AG20443 (cell line): ENCODE measurements at places on chromosomes 4 and X.

DNA sequence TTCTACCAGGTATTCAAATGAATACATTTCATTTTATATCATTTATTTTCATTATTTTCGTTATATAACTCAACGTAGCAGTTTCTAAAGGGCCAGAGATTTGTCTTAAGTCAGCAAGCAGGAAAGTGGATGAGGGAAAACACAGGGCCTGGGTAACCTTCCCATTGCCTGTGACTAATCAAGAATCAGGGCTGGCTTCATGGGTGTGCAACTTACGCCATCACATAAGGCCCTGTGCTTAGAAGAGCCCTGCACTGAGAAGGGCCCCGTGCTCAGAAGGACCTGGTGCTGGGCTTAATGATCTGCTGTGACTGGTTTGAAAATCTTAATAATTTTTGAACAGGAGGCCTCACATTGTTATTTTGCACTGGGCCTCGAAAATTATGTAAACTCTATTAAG, 65.4 kb upstream of the FAM9C start:
- DNase-seq, result no peak

GRCh38 chr4:82865592-82865991, 25.4 kb downstream of the SEC31A start:
- DNase-seq, result peak; percentile 67

GRCh38 chrX:142036116-142036515, 132.4 kb downstream of the MAGEC1 start:
- DNase-seq, result no peak

DNA sequence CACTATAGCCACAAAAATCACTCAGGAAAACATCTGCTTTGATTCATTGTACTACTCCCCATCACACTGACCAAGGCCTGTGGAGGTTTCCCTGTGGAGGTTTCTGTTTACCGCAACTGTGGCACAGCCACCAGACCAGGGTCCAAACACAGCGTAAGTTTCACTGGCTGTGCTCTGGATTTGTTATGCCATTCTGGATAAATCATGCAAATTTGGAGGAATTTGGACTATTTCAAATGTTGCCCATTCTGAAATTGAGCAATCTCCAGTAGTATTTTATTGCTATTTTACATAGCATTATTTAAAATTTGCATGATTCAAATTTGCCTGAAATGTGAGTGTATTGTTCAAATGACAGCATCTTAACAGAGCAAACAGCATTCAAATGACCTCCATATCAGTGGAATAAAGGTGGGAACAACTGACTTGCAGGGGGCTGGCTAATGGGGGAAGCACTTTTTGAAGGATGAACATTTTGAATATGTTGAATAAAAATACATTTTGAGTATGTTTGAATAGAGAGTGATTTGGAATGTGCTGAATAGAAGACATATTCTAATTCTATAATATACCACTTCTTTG, 66.1 kb upstream of the ACSL1 start:
- DNase-seq, result no peak

DNA sequence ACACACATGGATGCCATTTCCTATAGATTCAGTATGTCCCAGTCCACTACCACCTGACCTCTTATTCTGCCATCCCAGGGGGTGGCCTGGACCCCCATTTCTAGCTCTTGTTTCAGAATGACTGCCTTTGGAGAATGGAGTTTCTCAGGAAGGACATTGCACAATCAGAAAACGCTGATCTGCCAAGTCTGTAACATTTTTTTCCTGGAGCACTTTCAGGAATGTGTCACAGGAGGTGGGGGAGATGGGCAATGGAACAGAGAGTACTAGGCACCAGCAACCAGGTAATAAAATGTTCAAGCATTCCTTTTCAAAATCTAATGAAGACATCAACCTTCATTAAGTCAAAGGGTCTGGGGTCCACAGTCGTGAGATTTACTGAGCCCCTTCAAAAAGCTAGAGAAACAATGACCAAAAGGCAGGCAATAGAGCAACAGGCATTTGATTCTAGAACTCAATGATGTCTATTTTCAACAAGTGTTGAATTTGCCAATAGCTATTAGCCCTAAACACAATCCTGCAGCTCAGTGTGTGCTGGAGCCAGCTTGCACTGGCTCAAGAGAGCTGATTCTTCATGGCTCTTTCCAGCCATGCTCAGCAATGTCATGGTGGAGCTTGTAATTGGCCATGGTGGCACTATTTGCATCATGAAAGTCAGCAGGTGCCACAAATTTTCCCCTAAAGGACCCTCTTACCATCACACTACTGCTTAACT, 87.1 kb downstream of the KDR start:
- peak; percentile 38 for DNase-seq

GRCh38 chrX:16484338-16484737, 165.6 kb upstream of the S100G start:
- DNase-seq, result peak; percentile 68

DNA sequence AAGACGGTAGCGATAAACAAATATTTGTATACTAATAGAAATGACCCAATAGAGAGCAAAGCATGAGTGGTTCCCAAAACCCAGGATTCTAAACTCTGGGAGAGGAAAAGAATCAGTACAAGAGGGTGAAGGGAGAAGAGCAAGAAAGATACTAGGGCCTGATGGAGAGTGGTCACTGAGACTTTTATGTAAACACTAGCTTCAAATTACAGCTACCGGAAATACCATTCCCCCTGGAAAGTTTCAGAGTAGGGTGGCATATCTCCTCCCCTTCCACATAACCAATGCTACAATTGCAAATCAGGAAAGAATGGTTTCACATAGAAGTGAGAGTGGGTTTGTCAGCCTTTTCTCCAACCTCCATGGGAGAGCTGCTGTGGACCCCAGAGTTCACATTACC, 77.1 kb downstream of the EIF4E start:
- DNase-seq, result no peak

DNA sequence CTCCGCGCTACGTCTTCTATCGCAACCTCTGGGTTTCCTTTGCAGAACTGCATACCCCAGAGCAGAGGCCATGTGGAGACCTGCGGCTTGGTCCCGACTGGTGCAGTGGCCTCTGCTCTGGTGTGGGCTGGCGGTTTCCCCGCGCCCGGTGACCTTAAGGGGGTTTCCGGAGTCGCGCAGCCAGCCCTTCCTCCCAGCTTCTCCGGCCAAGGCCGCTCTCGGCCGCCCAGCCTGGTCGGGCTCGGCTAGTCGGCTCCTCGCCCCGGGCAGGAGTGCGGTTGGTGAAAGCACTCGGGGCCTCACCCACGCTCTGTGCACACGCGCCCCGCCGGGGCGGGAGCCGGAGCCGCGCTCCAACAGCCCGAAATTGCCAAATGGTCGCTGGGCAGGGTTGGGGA, 84.9 kb downstream of the BCOR start:
- peak; percentile 56 for DNase-seq

- DNase-seq, result no peak
Measured at GRCh38 chrX:16873106-16873505, 2.9 kb upstream of the RBBP7 start.

DNA sequence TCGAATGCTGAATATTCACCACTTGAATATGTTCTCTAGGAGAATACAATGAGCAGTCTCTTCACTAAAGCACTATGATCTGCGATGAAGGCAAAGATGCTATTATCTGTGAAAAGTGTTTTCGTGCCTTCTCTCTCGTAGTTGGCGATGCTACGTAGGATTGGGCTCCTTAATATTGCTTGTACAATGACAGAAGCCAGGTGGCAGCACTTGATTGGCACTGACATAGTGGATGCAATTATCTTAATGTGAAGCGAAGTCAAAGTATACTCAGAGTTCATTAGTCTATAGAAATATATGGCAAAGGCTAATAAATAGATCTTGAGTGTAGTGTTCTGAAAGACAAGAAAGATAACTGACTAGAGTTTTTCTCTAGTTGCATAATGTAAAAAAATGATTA, 1135.7 kb upstream of the AGA start:
- DNase-seq, result no peak

- peak; percentile 40 for DNase-seq
Measured at GRCh38 chrX:136162827-136163570, 15.7 kb downstream of the FHL1 start.

- DNase-seq, result no peak
Measured at GRCh38 chr4:108301545-108302251, 133.0 kb upstream of the LEF1 start.

DNA sequence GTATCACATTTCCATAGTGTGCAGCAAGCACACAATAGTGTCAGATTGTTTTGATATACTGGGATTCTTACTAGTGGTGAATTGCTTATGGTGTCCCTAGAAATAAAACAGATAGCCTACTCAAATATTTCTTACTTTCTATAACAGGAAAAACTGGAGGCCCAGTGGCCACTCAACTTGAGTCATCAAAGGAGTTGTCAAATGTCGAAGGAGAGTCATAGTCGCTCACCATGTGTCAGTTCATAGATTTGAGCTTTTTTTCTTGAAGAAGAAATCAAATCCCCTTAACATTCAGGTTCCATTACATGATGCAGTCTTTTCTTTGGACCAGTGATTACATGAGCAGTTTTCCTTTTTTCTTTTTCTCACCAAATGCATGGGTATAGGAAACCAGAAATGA, 1271.0 kb downstream of the RAPGEF2 start:
- DNase-seq, result no peak

DNA sequence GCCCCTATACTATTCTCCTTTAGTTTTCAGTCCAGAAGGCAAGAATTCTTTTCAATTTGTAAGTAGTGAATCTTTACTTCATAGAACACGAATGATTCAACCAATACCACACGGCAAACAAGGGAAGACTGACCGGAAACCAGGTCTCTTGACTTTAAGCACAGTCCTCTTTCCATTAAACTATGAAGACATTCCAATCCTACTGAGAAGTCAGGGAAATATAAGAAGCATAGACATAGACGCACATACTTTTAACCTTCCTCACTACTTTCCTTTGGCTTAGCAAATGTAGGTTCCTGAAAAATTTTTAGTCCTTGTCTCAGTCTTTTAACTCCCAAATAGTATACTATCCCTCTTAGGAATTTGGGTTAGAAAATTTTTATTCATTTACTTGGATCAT, 9.1 kb downstream of the CHRDL1 start:
- DNase-seq, result no peak

DNA sequence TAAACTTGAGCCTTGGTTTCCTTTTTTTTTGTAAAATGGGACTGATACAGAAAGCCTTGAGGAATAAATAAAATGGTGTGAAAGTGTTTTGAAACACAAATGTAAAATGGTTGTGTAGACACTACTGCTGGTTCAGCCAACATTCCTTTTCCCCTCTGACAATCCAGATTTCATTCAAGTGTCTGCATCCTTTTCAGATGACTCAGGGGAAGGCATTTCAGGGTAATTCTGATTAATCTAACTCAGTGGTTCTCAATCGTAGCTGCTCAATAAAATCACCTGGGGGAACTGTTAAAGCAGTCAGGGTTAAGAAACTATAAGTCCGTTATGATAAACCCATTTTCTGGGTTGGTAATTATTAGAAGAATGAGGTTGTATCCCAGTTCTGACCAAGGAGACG, 4.6 kb downstream of the ARHGAP10 start:
- peak; percentile 82 for DNase-seq

DNA sequence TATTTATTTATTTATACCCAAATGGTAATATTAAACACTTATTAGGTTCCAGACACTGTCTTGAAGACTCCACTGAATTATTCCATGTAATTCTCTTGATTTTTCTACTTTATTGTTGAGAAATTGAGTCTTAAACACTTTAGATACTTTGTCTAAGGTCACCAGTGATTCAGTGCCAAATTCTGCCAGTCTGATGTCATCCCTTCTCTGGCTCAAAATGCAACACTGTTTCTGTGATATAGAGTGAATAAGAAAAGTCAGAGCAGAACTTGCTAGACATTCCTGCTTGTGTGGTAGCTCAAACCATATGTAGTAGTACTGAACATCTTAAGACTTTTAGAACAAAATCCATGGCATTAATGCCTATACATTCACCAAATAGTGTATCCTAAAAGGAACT, 164.3 kb downstream of the GABRB1 start:
- DNase-seq, result no peak

DNA sequence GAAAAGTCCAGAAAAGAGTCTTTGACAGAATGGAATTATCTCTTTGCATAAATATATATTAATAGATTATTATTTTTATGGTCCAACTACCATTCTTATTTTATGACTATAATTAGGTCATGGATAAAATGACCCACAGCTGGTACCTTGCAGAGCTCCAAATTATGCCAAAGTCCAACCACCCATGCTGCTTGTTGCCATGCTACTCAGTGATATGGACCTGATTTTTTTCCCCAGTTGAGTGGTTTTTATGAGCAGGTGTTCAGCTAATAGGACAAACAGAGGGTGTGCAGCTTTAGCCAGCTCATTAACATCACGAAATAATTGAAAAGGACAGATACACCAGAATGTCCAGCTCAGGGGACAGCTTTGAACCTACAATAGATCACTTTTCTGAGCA, 9.7 kb downstream of the HOPX start:
- DNase-seq, result no peak

- DNase-seq, result peak; percentile 16
Measured at GRCh38 chr4:86670756-86671155, 76.6 kb downstream of the PTPN13 start.

DNA sequence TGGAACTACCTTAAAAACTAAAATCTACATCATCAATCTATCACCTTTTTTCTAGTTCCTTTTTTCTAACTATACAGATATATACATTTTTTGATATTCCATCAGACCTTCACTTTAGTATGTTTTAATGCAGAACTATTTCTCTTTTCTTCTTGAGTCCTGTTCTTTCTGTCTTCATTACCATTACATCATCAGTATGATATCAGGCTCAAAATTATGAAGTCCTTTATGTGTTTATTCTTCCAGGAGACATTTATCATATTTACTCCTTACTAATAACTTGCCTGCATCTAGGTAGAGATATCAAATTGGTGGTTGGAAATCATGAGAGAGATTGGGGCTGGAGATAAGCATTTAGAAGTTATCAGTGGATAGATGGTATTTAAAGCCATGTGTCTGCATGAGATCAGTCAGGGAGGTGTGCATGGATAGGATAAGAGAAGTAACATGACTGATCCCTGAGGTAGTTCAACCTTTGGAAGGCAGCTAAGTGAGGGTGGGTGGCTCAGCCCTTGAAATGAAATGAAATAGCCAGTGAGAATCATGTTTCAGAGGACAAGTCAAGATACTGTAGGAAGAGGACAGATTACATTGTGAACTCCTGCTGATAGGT, 43.1 kb downstream of the MRPL1 start:
- DNase-seq, result no peak

GRCh38 chrX:100408713-100409609, 1.1 kb downstream of the PCDH19 start:
- DNase-seq, result no peak

DNA sequence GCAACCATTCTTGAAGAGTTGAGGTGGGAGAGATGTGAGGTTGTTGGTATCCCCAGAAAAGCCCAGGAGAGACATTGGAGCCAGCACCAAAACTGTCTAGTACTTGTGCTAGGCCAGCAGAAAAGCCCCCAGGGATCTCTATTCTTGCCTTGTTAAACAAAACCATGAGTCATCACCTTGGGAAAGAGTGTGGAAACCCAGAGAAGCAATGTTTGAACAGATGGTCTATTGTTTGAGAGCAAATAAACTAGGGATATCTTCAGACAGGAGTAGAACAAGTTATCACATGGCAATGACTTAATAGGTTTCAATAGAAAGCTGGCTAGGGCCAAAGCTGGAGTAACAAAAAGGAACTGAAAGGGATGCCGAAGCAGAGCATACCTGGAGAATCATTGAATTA, 195.7 kb upstream of the CASK start:
- peak; percentile 15 for DNase-seq
